ENCODE measurements at places on chromosomes 2 and 18.

- no peak for DNase-seq
Observed at GRCh38 chr18:36294031-36294430, 3.5 kb upstream of the FHOD3 start.

DNA sequence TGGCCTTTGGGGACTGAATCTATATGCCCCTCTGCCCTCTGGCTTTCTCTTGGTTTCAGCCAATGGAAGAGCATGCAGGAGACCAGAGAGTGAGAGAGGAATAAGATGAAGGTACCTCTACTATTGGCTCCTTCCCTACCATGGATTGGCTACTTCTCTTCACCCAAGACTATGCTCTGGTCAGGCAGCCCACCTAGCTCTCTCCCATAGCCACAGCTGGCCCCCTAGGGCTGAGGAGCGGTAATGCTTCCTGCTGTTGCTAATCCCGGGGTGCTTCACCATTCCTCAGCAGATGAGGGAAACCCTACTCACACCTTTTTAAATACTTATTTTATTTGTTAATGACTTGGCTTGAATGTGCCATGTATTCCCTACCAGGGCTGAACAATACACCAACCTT lies 142.4 kb downstream of the MREG start:
- no peak for DNase-seq

GRCh38 chr2:72993147-72993932 lies 76.0 kb downstream of the EMX1 start:
- no peak for DNase-seq

DNA sequence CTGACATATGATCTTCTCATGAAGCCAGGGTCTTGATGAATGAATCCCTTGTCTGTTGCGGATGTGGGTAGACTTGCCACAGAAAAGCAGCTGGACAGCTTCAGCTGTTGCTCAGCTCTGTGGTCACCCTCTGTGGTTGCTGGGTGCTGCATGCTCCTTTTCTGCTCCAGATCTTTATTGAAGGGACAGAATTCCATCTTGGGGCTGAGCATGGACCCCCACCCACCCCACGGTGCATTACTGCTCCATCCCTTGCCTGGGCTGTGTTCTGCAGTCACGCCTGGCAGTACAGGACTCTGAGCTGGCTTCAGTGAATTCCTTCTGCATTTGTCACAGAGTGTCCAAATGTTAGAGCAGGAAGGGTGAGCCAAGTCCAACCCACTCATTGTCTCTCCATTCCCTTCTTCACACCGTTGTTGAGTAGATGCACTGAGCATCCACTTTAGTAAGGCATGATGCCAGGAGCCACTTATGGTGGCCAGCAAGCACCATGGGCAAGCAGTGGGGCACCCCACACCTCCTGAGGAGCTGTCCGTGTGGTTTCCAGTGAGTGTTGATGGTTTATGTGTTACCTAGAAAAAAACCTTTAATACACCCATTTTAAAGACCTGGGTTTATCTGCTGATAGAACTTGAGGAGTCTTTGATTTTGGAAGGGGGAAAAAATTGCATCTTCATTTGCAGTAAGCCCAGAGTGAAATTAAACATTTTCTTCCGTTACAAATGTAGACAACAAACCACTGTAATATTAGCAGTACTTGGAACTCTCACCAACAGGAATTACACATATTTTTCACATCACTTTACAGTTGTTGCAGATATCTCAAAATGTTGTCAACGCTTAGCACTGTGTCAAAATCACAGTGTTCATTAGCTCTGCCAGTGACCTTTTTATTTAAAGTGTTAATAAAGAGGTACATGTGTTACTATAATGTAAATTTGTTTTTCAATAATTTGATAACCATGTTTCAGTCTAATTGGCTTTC lies 14.7 kb upstream of the ITGB6 start:
- no peak for DNase-seq

DNA sequence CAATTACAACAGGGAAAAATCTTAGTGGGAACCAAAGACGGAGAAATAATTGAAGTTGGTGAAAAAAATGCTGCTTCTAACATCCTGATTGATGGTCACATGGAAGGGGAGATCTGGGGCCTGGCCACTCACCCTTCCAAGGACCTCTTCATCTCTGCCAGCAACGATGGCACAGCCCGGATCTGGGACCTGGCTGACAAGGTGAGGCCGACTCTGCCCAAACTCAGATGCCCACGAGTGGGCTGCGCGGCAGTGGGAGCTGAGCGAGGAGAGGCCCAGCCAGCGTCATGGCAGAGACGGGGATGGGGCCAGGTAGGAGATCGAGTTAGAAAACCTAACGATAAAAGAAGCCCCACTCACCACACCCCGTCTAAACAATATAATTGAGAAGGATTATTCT lies 87.7 kb downstream of the RTN4 start:
- no peak for DNase-seq

- no peak for DNase-seq
Observed at GRCh38 chr18:22817844-22818243, 115.3 kb upstream of the RBBP8 start.

- DNase-seq, result no peak
Observed at GRCh38 chr2:206846981-206847834, 81.8 kb downstream of the FASTKD2 start.

DNA sequence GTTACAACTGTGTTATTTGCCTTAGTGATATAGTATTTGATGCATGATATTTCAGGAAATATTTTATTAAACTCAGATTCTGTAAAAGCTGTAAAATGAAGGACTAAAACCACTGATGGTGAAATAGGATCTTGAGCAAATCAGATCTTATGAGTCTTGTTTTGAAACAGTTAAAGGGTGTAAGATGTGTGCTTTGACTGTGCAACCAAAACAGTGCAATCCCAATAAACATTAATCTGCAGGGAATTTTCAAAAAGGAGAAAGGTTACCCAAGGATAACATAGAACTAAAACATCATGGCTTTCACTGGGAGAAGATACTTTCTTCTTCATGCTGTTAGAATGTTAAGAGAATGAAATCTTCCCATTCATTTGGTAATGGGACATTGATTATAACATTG lies 378.7 kb downstream of the PARD3B start:
- DNase-seq, result no peak

- no peak for DNase-seq
Observed at GRCh38 chr2:109326306-109326705, 197.3 kb downstream of the SH3RF3 start.

DNA sequence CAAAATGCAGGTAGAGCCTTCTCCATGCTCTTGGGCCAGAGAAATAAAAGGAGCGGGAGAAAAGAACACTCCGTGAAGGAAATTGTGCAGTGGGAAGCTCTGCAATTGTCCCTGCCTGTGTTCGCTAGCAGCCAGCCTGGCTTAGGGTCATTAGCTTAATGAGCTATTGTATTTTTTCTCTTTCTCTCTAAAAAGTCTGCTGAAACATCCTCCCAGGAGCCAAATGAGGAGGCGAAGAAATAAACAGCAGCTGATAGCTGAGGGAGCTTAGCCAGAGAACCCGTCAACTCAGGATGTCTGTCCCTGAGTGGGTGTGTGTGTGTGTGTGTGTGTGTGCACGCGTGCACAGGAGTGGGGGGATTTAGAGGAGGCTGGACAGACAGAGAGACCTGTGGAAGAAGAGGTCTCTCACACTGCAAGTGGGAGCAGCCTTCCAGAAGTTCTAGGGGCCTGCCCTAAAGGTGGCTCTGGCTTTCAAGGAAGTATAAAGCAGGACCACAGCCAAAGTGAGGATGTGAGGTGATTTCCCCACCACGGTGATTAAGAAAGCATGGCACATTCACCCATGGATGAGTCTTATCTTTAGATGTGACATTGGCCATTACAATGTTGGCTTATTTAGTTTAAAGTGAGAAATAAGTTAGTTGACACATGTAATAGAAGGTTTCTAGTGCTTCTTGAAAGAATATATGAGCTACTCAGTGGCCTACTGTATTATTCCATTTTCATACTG lies 690.4 kb downstream of the RNF144A start:
- DNase-seq, result no peak

DNA sequence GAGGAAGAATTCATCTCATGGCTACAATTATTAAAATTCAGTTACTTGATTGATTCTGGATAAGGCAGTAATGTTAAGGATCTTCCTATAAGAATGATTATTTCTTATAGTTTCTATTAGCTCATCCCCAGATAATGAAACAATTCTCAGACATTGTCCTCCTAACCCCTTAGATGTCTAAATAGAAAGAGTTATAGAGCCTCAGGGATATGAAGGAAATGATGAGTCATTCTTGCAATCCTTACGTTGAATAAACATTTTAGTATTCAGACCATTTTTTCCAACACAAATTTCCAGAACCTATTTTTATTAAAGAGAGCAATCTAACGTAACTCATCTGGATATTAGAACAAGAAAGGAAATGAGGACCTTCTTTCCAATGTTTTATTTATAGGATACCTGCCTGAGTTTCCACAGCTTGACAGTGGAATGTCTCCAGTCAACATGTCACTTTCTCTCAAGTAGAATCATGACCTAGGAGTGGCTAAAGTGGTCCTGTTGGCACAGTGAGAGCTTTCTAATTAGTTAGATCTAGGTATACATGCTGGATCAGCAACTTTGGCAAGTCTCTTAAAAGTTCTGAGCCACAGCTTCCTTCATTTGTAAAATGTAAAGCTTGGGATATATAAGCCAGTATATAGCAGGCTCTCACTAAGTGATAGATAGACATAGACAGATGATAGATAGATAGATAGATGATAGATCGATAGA lies 88.0 kb upstream of the RAB27B start:
- DNase-seq, result no peak

DNA sequence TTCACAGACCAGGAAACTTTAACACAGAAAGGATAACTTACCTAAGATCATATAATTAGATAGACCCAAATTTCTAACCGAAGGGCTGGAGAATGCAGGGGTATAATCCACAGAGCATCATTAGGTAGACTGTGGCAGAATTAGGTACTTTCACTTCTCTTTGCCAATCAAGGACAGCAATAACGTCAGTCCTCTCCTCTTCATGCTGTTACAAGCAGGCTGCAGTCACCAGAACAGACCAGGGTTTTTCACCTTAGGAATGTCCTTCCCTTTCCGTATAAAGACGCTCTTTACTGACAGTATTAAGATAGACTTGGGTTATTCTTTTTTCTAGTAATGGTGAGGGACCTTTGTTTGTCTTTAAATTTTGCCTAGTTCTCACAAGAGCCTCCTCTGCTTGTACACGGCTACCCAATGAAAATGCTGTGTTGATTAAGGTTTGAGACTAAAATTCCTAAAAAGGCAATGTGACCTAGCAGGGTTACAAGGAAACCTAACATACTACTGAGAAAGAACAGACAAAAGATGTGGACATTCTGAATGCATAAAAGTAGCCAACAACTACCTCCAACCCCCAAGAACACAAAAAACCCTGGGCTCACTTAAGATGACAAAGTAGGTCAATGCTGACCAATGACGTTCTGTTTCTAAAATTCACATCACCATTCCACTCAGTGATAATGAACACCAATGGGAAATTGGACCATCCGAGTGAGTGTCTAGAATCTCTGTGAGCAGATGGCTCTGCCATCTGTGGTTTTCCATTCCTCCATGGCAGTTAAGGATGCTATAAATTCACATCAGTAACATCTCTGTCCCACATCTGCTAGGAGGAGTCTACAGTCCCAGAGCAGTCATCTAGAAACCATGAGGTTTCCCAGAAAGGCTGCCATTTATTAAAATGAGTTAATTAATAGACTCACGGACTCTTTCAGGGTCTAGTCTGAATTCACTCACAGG lies 2.1 kb downstream of the PDIA6 start:
- no peak for DNase-seq

DNA sequence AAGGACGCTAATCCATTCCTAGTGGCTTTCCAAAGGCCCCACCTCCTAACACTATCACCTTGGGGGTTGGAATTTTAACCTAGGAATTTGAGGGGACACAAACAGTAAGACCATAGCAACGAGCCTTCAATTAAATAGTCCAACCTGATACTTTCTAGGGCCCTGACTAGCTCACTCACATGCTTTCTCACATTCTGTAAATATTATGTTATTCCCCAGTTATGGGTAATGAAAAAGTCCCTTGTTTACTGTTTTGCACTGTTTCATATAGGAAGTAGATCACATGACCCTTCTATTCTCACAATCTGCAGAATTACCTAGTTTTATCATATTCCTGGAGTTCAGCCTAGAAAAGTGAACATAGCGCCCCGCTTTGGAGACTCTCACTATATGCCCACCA lies 1212.1 kb upstream of the ACVR2A start:
- DNase-seq, result no peak

DNA sequence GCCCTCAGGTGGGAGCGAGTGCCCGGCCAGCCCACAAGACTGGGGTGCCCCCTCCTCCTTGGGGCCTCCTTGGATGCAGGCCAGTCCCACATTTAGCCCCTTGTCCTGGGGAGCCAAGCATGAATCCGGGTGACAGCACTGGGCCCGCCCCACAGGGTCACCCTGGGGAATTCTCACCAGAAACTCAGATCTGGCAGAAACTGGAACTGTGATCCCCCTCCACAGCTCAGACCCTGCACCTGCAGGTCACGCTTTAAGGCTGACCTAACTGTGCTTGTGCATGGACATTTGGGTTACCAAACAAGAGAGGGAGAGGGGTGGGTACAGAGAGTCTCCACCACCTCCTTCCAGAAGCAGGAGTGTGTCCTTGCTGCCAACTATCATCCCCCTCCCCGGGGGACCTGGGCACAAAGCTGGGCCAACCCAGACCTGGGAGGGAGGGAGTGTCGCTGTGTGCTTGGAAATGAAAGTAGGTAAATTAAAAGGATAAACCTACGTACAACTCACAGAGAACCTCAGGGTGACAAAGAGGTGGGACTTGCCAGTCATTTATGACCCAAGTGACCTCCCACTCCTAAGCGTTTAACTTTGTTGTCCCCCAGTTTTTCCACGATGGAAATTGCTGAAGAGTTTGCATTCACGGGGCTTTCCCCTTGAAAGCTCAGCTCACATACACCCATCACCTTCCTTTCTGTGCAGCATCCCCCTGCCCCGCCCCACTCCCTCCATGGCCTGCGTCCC lies 9.1 kb downstream of the ITM2C start:
- DNase-seq, result no peak

DNA sequence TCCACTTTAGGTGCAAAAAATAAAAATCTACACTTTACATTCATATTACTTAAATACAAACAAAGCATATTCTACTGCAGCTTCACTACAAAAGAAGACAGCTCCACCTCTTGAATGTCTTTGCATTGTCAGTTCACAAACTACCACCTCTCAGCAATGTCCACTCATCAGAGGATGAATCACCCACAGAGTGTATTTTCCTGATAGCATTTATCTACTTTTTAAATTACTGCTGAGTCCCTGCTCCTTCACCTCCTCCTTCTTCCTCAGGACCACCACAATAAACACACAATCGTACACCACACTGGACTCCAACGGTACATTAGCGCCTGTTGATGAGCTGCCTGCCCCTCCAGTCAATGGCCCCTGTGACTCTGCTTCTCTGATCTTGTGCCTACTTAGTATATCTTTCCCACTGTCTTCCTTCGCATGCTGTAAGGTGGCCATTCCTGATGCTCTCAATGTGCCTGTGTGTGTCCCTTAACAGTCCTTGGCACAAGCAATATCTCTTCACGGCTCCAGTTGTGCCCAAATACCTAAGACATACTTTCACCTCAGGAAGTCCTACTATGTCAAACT lies 120.9 kb downstream of the DHRS9 start:
- no peak for DNase-seq

DNA sequence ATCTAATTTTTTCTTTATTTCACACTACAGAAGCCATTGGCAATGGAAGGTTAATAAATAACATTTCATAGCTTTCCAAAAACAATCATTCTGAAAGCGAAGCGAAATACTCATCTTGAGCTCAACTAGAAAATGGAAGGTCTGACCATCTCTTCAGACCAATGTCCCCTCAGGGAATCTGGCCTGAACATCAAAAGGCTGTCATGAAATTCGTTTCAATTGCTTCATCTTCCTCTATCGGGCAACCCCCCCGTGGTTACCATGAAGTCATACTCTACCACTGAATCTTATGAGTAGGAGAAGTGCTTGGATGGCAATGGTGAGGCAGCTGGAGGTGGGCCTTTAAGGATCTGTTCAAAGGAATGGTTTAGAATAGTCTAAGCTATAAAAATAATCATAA lies 22.9 kb upstream of the CYTIP start:
- DNase-seq, result no peak
